Esophagus squamous epithelium (tissue), 5 donors: ENCODE measurements at places on chromosomes 1 and 21.

DNA sequence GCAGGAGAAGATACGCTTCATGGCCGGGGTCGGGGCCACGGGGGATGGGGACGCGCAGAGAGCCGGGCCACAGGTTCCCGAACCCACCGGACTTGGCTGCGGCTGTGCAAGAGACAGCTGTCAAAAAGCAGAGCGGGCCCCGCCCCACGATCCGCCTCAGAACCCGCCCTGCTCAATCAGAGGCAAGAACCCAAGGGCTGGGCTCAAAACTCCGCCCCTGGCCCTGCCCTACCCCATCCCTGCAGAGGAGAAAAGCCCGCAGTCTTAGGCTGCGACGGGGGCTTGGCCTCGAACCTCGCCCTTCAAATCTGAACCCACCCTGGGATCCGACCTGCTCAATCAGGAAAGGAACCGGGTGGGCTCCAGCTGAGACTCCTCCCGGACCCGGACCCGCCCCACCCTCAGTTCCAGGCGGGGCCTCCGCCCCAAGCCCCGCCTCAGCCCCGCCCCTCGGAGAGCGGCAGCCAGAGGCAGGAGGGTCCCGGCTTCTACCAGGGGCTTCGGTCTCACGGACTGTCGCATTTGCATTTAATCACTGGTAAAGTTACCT is at the start of gene ANKRD35:
Gene ANKRD35 (minus strand): TSS at position 129 of the 550 bp plus-strand sequence. CDS start 108 bp downstream, at position 21.
- no peak for DNase-seq

- no peak for DNase-seq
These were observed 33.3 kb upstream of the FAM3B start for GRCh38 chr21:41283211-41283818.

DNA sequence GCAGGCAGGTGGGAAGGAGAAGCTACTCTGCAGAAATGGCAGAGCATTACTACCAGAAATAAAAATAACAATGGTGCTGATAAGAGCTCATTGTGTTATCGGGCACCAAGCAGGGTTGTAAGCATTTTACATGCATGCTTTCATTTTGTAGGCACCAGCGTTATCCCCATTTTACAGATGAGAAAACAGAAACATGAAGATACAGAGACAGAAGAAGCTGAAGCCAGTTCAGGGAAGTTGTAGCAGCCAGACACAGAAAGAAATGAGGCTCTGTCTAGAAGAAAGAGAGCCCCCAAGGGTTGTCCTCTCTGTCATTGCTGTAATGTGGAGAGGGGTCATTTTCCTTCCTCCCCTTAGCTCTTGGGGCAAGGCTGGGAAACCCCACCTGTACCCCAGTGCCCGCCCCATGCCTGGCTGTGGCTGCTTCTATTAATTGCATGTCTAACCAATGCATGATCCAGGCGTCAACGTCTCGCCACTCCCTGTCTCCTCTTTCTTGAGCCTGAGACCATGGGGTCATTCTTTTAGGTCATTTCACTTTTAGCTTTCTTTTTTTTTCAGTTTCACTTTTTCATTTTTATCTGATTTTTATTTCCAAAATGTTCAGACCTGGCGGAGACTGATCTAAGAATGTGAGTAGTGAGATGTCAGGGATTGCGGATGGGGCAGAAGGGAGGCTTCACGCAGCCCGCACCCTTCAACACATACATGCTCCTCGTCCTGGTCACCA is 6.8 kb downstream of the OLIG1 start:
- no peak for DNase-seq

DNA sequence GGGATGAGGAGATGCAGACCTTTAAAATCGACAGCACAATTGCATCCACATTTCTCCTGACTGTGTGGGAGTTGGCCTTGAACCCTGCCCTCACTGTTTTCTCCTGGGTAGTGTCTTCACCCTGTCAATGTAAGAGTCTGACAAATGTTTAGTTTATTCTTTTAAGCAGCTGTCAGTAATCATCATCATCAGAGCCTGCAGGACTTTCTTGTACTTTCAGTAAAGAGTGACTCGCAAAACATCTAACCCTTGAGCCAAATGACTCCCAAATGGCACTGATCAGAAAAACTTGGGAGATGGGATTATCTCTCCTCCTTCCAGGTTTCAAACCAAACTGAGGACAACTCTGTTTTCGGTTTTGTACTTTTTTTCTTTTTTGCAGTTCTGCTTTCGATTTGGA is 460.2 kb downstream of the KIF26B start:
- no peak for DNase-seq

DNA sequence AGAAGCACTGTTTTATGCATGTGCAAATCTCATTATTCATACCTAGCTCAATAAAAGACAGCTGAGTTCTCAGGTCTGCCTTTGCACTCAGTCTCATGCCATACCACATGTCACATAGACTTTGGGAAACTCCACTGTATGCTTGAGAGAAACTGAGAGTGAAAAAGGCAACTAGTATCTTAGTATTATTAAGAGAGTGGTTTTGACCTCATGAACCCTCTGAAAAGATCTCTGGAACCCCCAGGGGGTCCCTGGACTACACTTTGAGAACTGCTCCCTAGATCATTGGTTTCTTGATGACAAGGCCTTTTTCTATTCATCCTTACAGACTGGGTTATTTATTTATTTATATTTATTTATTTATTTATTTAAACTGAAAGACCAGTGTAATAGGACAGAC is 3.7 kb upstream of the RHEX start:
- no peak for DNase-seq

GRCh38 chr1:12073796-12074195 is 10.7 kb downstream of the TNFRSF8 start:
- no peak for DNase-seq

DNA sequence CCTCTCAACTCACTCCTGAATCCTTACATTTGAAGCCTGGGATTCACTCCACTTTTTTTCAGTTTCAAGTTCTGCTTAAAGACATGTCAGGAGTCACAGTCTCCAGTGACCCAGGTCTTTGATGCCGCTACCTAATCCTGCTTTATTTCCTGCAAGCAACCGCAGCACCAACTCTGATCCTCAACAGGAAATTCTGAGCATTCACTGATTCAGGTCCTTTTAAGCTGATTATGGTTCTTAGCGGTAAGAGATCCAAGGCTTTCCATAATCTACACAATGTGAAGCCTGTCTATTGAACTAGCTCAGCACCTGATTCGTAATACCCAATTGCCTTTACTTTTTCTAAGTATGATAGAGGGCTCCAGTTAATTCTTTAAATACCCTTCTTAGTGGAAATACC is 43.7 kb upstream of the PIGC start:
- DNase-seq: no peak

DNA sequence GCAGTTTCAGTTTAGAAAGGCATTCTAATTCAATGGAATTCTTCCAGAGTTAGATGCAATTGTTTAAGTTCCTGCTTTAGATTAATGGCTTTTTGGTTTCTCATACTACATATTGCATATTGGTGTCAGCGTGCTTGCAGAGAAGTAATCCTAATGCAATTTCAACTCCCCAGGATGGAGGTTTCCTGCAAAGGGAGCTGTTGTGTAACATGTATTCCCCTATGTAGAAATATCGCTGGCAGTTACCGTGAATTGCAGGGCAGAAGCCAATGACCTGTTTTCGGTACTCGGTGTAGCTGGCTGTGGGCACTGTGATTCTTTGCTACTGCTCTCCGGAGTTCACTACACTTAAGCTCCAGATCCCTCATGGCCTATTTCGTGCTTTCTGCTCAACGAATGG is 256.1 kb upstream of the PTBP2 start:
- DNase-seq: no peak

DNA sequence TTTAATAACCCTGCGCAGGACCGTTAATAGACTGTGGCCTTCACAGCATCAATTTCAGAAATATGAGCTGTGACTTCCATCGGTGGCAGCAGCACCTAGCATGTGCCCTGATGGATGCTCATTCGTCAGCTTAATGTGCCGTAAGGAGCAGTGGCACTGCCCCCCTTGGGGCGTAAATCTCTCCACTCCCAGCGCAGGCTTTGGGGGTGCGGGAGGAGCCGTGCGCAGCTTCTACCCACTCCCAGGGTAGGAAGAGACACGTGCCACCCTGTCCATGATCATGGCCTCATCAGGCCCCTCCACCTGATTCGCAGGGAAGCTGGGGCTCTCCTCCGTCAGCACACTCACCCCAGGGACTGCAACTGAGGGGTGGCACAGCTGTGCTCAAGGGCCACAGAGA is 149.5 kb downstream of the NPHP4 start:
- no peak for DNase-seq

- no peak for DNase-seq
These were observed 37.9 kb upstream of the ITPKB start for GRCh38 chr1:226776975-226777374.

DNA sequence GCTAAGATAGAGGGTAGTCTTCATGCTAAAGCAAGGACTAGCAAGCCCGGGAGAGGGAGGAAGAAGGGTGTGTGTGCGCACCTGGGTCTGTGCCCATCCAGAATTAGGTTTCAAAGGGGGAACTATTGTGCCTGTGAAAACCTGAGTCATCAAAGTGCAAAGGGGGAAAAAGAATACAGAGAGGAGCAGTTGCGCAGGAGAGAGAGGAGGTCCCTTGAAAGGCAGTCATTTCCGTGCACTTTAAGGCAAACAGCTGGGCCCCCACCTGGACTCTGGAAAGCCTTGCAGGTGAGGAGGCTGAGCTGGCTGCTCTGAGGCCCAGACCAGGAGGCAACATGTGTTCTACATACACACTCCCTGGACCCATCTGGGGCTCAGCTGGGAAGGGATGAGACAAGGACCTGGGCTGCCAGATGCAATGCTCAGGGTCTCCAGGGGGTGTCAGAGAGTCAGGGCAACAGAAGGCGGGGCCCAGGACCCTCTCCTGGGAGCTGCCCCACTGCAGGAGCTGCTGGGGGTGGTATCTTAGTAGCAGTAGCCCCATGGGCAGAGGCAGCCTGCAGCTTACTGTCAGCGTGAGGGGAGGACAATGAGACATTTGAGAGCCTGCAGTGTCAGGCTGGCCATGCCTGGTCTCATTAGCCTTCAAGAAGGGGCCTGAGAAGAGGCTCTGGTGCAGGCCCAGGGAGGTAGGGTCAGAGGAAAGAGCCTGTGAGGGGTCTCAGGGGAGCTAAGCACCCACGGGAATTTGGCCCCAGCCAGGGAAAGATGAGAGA is 14.3 kb downstream of the PROK1 start:
- DNase-seq: no peak

GRCh38 chr1:184473176-184473966 is 86.5 kb downstream of the C1orf21 start:
- DNase-seq: no peak

- DNase-seq: no peak
These were observed 483.8 kb downstream of the PCP4 start for GRCh38 chr21:40351006-40351405.

- DNase-seq: no peak
These were observed 745 bp downstream of the RCSD1 start for GRCh38 chr1:167630568-167631385.

DNA sequence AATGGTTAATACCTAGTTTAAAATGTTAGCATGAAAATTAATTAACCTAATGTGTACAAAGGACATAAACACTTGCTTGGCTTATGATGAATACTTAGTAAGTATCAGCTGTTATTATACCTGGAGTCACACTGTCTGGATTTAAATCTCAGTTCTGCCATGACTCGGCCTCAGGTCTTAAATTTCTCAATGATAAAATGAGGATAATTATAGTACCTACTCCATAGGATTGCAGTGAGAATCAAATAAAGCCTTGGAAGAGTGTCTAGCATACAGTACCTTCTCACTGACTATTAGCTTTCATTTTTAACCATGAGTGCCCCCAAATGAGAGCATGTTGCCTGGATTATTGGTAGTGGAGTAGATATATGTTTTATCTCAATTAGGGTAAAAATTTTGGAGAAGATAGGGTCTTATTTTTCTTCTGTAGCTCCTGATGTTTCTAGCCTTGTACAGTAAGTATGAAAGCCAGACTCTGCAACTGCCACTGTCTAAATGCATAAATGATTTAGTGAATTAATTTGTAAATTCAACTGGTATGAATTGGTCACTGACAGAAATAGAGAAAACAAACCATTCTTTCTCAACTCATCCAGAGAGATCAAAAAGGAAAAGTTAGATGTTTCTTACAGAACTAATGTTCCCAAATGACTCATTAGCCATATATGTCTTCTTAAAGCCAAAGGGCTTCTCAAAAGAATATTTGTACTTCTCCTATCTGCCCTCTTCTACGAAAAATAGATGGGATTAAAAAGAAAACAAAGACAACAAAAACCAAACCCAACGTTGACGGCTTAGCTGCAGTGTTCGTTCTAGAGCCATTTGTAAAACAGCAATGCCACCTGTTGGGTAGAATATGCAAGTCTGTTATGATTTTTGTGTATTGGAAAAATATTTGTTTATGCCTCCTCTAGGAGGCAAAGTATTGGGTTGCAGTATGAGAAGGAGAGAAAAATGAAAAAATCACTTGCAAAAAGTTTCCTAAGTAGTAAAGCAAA is 53.8 kb upstream of the MROH9 start:
- no peak for DNase-seq

DNA sequence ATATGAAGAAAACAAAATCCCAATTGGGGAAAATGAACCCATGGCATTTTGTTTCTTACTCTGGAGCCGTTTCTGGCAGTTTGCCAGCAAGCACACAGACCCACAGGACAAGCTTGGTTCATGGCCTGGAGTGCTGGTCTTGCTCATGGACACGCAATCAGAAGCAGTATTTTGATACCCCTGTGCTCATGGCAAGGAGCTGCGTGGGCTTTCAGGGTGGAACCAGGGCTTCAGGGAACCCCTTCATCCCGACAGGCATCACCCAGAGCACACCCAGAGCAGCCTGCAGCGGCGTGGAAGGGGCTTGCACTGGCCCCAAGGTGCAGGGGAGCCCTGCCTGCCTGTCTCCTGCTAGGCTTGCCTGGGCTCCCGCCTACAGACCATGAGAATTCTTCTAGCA is 45.4 kb upstream of the PCBP3 start:
- DNase-seq: no peak

- DNase-seq: peak; percentile 53
These were observed 1.5 kb downstream of the TRIM62 start for GRCh38 chr1:33180226-33180910.

- DNase-seq: no peak
These were observed 244.2 kb upstream of the HOOK1 start for GRCh38 chr1:59570524-59570923.

- no peak for DNase-seq
These were observed 19.4 kb downstream of the RRP15 start for GRCh38 chr1:218304281-218305039.

DNA sequence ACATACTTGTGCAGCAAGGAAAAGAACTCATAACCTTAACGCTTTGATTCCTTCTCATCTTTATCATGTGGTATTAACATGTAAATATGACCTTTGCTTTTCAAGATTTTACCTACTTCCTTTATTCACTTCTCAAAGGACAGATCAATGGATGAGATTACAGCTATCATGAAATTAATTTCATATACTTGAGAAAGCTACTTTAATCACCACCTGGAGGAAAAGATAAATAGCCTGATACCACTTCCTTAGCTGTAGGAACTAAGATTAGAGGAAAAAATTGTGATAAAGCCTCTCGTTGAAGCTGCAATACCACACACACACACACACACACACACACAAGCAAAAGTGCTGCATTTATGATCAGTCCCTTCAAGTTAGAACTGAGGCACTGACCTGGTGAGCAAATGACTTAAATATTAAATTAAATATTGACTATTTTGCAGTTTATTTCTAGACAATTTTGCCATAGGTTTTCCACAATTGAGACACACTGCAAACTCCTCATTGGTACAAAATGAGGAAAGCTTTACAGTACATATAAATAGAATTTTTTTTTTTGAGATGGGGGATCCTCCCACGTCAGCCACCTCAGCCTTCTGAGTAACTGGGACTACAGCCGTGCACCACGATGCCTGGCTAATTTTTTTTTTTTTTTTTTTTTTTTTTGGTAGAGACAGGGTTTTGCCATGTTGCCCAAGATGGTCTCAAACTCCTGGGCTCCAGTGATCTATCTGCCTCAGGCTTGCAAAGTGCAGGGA is 27.2 kb upstream of the DMRTB1 start:
- DNase-seq: no peak

GRCh38 chr1:231165371-231165770 is 3.5 kb downstream of the TRIM67 start:
- no peak for DNase-seq
